ENCODE measurements at places on chromosomes 12 and 14. TPM values are rescaled to one million over a fixed set of nuclear protein-coding genes. Genes with fewer than 3 reads are reported as not detected.

The HOXC11 gene
- total RNA-seq, result not detected

The RASAL1 gene
- total RNA-seq, result not detected

The CEBPE gene
- total RNA-seq, result not detected

The SLCO1B1 gene
- not detected for total RNA-seq

The PLEKHD1 gene
- total RNA-seq, result under 0.01 TPM

The SERPINA3 gene
- total RNA-seq, result 0.61 TPM

The AICDA gene
- not detected for total RNA-seq

The AKAP3 gene
- 0.97 TPM for total RNA-seq

The SERPINA10 gene
- not detected for total RNA-seq

The KRT72 gene
- total RNA-seq, result not detected

The KRT6C gene
- not detected for total RNA-seq

The NUAK1 gene
- 61.4 TPM for total RNA-seq

The CDH24 gene
- 7.5 TPM for total RNA-seq

The SLC2A14 gene
- total RNA-seq, result not detected

The SLCO1C1 gene
- 0.46 TPM for total RNA-seq

The IFT81 gene
- 10.9 TPM for total RNA-seq

The KCNC2 gene
- total RNA-seq, result not detected

The NAV3 gene
- total RNA-seq, result 24.2 TPM

The MAX gene
- 31.5 TPM for total RNA-seq

The AGAP2 gene
- 0.15 TPM for total RNA-seq

The PLEKHG7 gene
- total RNA-seq, result not detected
